Lower lobe of right lung (tissue), 2 donors: ENCODE measurements at places on chromosomes 3 and 15. TPM values are rescaled to one million over a fixed set of nuclear protein-coding genes. Genes with fewer than 3 reads are reported as not detected.

- H3K4me1 ChIP-seq, result no peaks in the 10 kb centered on the region
- H3K4me3 ChIP-seq, result no peak overlapping the region
- no peaks in the 10 kb centered on the region for H3K36me3 ChIP-seq
- H3K27me3 ChIP-seq, result no peaks in the 10 kb centered on the region
- DNase-seq, result no peak
- no peak overlapping the region for H3K27ac ChIP-seq
Measured at GRCh38 chr3:180382638-180383180, 219.3 kb upstream of the TTC14 start.

DNA sequence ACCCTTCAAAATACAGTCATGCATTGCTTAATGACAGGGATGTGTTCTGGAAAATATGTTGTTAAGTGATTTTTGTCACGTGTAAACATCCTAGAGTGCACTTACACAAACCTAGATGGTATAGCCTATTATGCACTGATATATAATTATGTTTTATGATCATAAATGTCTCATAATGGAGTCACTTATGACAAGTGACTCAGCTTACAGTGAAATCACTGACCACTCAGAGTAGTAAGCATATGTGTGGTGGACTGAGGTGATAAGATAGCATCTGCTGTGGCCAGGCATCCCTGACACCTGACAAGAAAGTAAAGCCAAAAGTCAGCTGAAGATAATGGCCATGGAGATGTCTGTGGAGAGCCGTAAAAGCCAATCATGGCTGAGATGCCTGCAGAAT is 5.4 kb downstream of the ACAD11 start:
- H3K4me3 ChIP-seq, result no peak overlapping the region
- no peak for DNase-seq
- peaks cover 20% of the 10 kb centered on the region for H3K4me1 ChIP-seq
- no peaks in the 10 kb centered on the region for H3K27me3 ChIP-seq

DNA sequence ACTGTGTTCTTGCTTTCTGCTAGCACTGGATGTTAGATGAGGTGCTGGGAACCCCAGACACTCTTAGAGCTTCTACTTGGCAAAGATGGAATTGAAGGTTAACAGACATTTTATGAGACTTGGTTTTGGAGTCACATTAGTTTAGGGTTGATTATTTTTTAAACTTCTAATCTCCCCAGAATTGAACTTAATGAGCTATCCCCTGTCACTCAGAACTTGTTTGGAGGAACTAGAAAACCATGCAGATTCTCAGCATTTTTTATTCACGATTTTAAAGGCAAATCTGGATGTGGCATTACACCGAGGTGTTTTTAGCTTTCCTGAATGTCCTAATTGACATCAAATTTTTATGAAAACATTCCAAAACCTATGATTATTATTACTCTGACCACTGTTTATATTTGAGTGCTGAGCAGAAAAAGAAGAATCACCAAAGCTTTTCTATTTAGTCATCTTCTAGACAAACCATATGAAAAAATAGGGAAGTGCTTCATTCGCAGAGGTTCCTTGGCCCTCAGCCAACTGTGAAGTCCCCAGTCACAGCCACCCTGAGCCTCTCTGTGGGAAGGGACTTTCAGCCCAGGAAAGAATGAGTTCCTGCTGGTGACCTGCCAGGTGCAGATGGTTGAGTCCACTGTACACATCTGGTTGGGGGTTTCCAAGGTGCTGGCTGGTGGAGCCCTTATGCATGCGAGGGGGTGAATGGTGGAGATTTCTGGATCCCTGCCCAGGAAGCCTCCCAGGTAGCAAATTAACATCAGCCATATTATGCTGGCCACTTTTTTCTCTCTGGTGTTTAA is 196.0 kb upstream of the TOPAZ1 start:
- H3K36me3 ChIP-seq, result no peaks in the 10 kb centered on the region
- no peak overlapping the region for H3K4me3 ChIP-seq
- H3K27me3 ChIP-seq, result no peaks in the 10 kb centered on the region
- peak; percentile 54 for DNase-seq
- H3K4me1 ChIP-seq, result no peaks in the 10 kb centered on the region

GRCh38 chr15:44300572-44300971 is 12.1 kb downstream of the GOLM2 start:
- H3K4me3 ChIP-seq, result no peak overlapping the region
- peaks cover 31% of the 10 kb centered on the region for H3K4me1 ChIP-seq
- no peaks in the 10 kb centered on the region for H3K27me3 ChIP-seq
- DNase-seq, result no peak

GRCh38 chr3:99939876-99940275 is 122.2 kb downstream of the CMSS1 start:
- H3K27ac ChIP-seq, result no peak overlapping the region
- no peaks in the 10 kb centered on the region for H3K27me3 ChIP-seq
- peaks cover 15% of the 10 kb centered on the region for H3K4me1 ChIP-seq
- H3K4me3 ChIP-seq, result no peak overlapping the region
- H3K36me3 ChIP-seq, result no peaks in the 10 kb centered on the region
- no peak for DNase-seq

- no peaks in the 10 kb centered on the region for H3K4me1 ChIP-seq
- no peak overlapping the region for H3K27ac ChIP-seq
- no peaks in the 10 kb centered on the region for H3K27me3 ChIP-seq
- no peak for DNase-seq
Measured at GRCh38 chr3:132255041-132255745, 62.0 kb upstream of the ACP3 start.

- no peaks in the 10 kb centered on the region for H3K27me3 ChIP-seq
- H3K4me3 ChIP-seq, result no peak overlapping the region
- no peaks in the 10 kb centered on the region for H3K36me3 ChIP-seq
- H3K27ac ChIP-seq, result no peak overlapping the region
- peaks cover 3% of the 10 kb centered on the region for H3K4me1 ChIP-seq
Measured at GRCh38 chr3:16795581-16795980, 89.2 kb upstream of the PLCL2 start.

DNA sequence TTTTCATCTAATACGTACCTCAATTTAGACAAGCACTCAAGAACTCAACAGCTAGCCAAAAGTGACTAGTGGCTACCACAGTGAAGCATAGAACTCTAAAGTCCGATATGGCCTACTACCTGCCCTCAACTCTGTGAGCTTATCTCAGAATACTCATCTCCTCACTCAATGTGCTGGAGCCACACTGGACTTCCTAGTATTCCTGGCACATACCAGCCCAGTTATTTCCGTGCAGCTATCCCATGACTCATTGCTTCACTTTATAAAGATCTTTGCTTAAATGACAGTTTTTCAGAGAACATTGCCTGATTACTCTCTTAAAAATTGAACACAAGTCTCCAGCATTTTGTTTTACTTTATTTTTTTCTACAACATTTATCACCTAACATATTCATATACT is 524.7 kb downstream of the PYDC2 start:
- no peaks in the 10 kb centered on the region for H3K36me3 ChIP-seq
- no peaks in the 10 kb centered on the region for H3K4me1 ChIP-seq
- no peak overlapping the region for H3K27ac ChIP-seq
- no peaks in the 10 kb centered on the region for H3K27me3 ChIP-seq
- no peak overlapping the region for H3K4me3 ChIP-seq

Gene NAALADL2
- total RNA-seq, result 9.8 TPM

Gene GOLGA8T
- total RNA-seq, result not detected

- H3K4me3 ChIP-seq, result no peak overlapping the region
- DNase-seq, result no peak
- no peak overlapping the region for H3K27ac ChIP-seq
- no peaks in the 10 kb centered on the region for H3K36me3 ChIP-seq
- no peaks in the 10 kb centered on the region for H3K4me1 ChIP-seq
Measured at GRCh38 chr15:60972866-60973265, 256.2 kb downstream of the RORA start.

Gene CRYGS
- total RNA-seq, result 4.0 TPM

GRCh38 chr3:179972881-179973423 is 63.8 kb downstream of the PEX5L start:
- no peak overlapping the region for H3K4me3 ChIP-seq
- no peak for DNase-seq
- no peak overlapping the region for H3K27ac ChIP-seq
- no peaks in the 10 kb centered on the region for H3K4me1 ChIP-seq
- no peaks in the 10 kb centered on the region for H3K36me3 ChIP-seq

Gene SEC22C
- 51.3 TPM for total RNA-seq

GRCh38 chr3:155519078-155519477 is 225.6 kb upstream of the STRIT1 start:
- H3K4me1 ChIP-seq, result no peaks in the 10 kb centered on the region
- H3K4me3 ChIP-seq, result no peak overlapping the region
- no peaks in the 10 kb centered on the region for H3K36me3 ChIP-seq
- no peak for DNase-seq

- H3K4me3 ChIP-seq, result no peak overlapping the region
- no peaks in the 10 kb centered on the region for H3K4me1 ChIP-seq
- no peaks in the 10 kb centered on the region for H3K36me3 ChIP-seq
- DNase-seq, result no peak
- no peak overlapping the region for H3K27ac ChIP-seq
Measured at GRCh38 chr3:143731776-143732175, 116.5 kb downstream of the SLC9A9 start.

DNA sequence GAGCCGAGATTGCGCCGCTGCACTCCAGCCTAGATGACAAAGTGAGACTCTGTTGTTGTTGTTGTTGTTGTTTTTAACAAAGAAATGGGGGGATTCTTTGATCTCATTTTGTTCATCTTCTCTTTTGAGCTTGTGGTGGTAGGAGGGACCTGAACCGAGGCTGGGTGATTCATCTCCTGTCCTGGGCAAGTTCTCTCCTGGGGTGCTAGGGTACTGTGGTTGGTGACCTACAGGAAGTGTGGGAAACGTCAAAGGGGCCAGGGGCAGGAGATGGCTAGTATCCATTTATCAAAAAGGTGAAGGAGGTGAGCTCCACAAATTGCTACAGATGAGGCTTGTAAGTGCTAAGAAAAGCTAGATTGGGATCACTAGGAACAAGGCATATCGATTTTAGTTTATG is 14.3 kb downstream of the PPCDC start:
- no peaks in the 10 kb centered on the region for H3K36me3 ChIP-seq
- no peak for DNase-seq
- H3K27me3 ChIP-seq, result no peaks in the 10 kb centered on the region
- no peak overlapping the region for H3K27ac ChIP-seq

Gene RTP3
- not detected for total RNA-seq

DNA sequence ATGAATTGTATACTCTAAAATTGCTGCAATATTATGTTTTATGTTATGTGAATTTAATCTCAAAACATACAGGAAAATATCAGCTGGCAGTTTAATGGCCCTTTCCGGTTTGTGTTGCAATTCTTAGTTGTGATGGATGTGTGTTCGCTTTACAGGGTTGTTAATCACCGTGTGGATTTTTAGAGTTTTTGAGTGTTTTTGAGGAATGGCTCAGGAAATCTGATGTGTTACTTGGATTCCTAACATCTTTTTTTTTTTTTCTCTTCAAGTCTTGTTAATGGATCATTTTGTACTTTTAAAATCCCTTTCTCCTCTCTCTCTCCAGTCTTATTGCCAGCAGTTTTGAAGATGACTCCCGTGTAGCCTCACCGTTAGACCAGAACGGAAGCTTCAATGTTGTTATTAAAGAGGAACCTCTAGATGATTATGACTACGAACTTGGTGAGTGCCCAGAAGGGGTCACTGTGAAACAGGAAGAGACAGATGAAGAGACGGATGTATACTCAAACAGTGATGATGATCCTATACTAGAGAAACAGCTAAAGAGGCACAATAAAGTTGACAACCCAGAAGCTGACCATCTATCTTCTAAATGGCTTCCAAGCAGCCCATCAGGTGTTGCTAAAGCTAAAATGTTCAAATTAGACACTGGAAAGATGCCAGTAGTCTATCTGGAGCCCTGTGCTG is 35.7 kb downstream of the MGA start:
- peaks cover 35% of the 10 kb centered on the region for H3K36me3 ChIP-seq
- H3K27ac ChIP-seq, result no peak overlapping the region
- H3K4me1 ChIP-seq, result peaks cover 21% of the 10 kb centered on the region
- DNase-seq, result no peak

DNA sequence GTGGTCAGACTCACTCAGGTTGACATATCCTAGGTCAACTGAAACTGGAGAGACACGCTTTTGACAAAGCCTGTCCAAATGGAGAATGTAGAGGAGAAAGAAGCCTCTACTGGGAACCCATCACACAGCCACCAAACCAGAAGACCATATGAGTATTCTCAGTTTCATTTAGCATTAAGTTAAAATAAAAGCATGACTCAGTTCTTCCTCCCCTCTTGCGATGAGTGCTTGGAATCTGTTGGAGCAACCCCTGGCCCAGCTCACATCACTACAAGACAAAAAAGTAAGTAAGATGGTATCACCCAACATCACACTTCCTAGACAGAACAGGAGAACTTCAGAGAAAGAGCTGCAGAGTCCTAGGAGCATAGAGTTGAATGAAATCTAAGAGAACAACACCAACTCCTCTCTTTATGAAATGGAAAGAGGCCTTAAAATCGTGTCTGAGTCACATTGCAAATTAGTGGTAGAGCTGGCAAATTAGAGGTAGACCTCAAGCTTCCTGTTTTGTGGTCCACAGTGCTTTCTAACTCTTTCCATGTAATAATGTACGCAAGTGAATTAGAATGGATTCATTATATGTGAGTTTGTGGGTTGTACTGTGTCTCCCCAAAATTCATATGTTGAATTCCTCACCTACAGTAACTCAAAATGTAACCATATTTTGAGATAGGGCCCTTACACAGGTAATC is 51.2 kb downstream of the FGF12 start:
- DNase-seq, result no peak
- no peaks in the 10 kb centered on the region for H3K4me1 ChIP-seq
- H3K27ac ChIP-seq, result no peak overlapping the region
- no peaks in the 10 kb centered on the region for H3K27me3 ChIP-seq

Gene IL12A
- total RNA-seq, result 2.9 TPM

Gene HAPLN3
- total RNA-seq, result 2.7 TPM

GRCh38 chr3:4685673-4686345 is 192.7 kb downstream of the ITPR1 start:
- no peaks in the 10 kb centered on the region for H3K4me1 ChIP-seq
- DNase-seq, result no peak
- H3K4me3 ChIP-seq, result no peak overlapping the region
- peaks cover 57% of the 10 kb centered on the region for H3K36me3 ChIP-seq
- no peaks in the 10 kb centered on the region for H3K27me3 ChIP-seq
- no peak overlapping the region for H3K27ac ChIP-seq

Gene JMJD7
- total RNA-seq, result 24.3 TPM

Gene ITPKA
- 0.32 TPM for total RNA-seq

DNA sequence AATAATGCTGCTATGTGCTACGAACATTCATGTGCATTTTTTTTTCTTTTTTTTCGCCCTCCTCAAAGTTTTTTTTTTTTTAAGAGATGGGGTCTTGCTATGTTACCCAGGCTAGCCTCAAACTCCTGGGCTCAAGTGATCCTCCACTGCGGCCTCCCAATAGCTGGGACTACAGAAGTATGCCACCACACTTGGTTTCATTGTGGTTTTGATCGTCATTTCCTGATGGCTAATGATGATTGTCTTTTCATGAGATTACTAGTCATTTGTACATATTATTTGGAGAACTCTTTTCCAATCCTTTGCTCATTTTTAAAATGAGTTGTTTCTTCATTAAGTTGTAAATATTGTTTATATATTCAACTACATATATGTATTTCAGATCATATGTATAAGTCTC is 48.8 kb downstream of the FBXO22 start:
- no peaks in the 10 kb centered on the region for H3K4me1 ChIP-seq
- no peak overlapping the region for H3K4me3 ChIP-seq
- H3K36me3 ChIP-seq, result no peaks in the 10 kb centered on the region
- H3K27me3 ChIP-seq, result no peaks in the 10 kb centered on the region
- no peak overlapping the region for H3K27ac ChIP-seq

Gene CMTM8
- total RNA-seq, result 25.6 TPM

- peaks cover 21% of the 10 kb centered on the region for H3K4me1 ChIP-seq
- DNase-seq, result no peak
- no peaks in the 10 kb centered on the region for H3K36me3 ChIP-seq
- H3K4me3 ChIP-seq, result no peak overlapping the region
- no peaks in the 10 kb centered on the region for H3K27me3 ChIP-seq
Measured at GRCh38 chr3:177610262-177610661, 413.0 kb upstream of the TBL1XR1 start.
